CD8-positive, alpha-beta memory T cell (primary cell): ENCODE measurements at places on chromosomes 5 and 9. TPM values are rescaled to one million over a fixed set of nuclear protein-coding genes. Genes with fewer than 3 reads are reported as not detected.
A peak's percentile ranks its signal among the peaks of the same experiment; 100 is the strongest.

GRCh38 chr5:68159224-68159951 is 56.2 kb upstream of the PIK3R1 start:
- no peak for DNase-seq

Gene HACD4
- 4.4 TPM for total RNA-seq

DNA sequence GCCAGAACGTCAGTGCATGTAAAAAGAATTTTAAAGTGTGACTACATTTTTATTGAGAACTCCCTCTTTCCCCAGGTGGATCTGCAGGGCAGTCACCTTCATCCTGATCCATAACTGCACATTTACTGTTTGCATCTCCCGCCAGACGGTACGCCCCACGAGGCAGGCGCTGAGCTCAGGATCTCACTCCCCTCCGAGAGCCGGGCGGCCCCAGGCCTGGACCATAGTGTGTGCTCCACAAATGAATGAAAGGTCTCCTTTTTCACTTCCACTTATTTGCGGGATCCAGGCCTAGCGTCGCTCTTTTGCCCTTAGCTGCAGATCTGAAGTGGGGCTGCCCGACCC is 378 bp downstream of the DROSHA start:
- DNase-seq = no peak

Gene SEMA5A
- not detected for total RNA-seq

DNA sequence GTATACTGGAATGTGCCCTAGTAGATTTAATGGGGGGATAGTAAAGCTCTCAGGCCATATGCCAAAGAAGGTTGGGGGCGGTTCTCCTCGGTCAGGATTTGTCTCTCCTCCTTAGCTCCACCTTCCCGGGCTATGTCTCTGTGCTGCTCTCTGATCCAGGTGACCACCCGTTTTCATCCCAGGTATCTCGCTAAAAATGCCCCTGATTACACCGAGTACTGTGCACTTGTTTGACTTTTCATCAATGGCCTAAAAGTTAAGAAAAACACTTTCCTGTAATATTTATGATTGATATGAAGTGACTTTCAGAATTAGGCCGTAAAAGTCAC is 724 bp downstream of the NDUFS6 start:
- peak; percentile 2 for DNase-seq

- DNase-seq = no peak
Observed at GRCh38 chr5:102700120-102700831, 54.8 kb upstream of the PAM start.

Gene PALM2AKAP2
- not detected for total RNA-seq

- DNase-seq = no peak
Observed at GRCh38 chr9:134889386-134890154, 9.0 kb downstream of the FCN2 start.

- DNase-seq = no peak
Observed at GRCh38 chr9:4661611-4662010, 483 bp upstream of the PLPP6 start.

Gene CDHR2
- 1.1 TPM for total RNA-seq

GRCh38 chr5:6188344-6188743 is 190.0 kb downstream of the MED10 start:
- no peak for DNase-seq

DNA sequence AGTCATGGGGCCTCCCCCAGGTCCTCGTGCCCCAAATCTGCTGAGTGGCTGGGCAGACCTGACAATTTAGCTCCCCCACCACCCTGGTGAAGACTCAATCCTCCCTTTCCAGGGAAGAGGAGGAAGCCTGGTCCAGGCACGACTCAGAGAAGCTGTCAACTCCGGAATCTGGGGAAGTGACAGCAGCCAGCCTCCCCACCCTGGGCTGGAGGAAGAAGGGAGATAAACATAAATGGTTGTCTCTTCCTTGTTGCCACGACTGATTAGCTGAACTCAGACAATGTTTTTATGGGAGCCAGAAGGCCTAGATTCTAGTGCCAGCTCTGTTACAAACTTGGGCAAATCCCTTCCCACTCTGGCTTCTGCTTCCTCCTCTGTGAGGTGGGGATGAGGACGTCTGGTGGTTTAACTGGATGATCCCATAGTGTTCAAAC is 15.4 kb downstream of the CCDC69 start:
- DNase-seq = no peak

GRCh38 chr5:132055808-132056609 is 4.4 kb upstream of the IL3 start:
- DNase-seq = peak; percentile 65

Gene DPM2
- total RNA-seq = 73.8 TPM

Gene SLC25A2
- total RNA-seq = 0.35 TPM

DNA sequence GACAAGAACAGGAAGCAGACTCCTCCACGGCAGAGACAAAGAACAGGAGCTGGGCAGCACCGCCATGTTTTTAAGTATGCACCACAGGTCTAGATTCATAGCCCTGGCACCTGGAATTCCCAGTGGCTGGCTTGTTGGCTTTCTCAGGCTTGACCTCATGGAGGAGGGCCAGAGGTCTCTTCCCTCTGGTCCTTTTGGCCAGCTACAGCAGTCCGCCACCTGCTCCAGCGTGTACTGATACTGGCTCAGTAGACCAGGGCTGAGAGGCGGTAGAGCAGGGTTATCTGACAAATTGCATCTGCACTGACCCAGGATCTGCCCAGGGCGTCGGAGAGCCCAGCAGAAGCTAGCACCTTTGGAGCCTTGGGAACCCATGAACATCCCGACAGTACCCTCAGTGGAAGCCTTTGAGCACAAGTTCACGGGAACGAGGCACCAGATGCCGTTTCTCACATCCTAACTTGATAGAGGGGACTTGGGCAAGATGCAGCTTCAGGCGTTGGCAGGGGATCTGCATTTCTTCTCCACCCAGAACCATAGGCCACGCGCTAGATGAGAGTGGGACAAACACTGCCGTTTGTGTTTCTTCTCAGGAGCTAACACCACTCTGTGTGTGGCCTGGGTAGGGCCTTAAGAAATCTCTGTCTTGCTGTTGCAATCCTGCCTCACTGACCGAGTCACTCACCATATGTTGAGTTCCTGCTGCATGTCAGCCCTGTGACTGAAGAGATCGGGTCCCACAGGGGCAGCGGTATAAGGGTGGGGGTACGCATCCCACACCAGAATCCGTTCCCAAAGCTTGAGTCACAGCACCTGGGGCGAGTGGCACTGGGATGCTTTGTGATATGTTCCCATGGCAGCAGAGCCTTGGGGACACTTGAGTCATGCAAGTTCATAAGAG is 90.3 kb upstream of the OTULINL start:
- DNase-seq = no peak

GRCh38 chr5:57832875-57833274 is 350.3 kb upstream of the ACTBL2 start:
- no peak for DNase-seq

GRCh38 chr9:137454145-137454596 is 5.0 kb downstream of the NSMF start:
- DNase-seq = no peak

GRCh38 chr5:100863739-100864138 is 39.3 kb downstream of the ST8SIA4 start:
- DNase-seq = no peak

DNA sequence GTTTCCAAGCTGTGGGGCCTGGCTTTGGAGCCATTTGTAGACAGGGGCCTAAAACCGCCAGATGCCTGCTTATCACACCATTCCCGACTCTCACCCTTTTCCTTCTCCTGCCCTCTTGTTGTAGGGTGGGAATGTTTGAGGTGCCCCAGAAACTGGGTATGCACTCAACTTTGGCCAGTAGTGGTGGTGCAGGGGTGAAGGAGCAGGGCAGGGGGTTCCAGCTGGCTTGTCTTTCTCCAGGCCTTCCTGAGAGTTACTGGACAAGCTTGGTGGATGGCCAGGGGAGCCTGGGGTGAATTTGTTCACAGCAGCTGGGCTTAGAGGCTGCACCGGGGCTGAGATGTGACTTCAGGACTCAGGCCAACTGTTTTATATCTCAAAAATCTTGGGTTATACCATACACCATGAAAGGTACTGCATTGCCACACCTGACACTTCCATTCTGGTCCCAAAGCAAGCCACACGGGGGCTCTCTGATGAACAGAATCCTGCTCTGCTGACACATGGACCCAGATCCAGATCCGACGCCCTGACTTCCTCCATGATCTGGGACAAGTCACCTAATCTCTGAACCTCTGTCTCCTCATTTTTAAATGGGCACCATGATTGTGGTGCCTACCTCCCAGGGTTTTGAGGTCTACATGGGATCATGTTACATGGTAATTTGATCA is 62.1 kb downstream of the DAB2IP start:
- DNase-seq = no peak

Gene ZBTB5
- 7.9 TPM for total RNA-seq

Gene CTXN3
- not detected for total RNA-seq

Gene FCN2
- not detected for total RNA-seq

GRCh38 chr9:23160952-23161469 is 665.0 kb downstream of the ELAVL2 start:
- no peak for DNase-seq

Gene DNAI1
- not detected for total RNA-seq

- DNase-seq = no peak
Observed at GRCh38 chr5:33939556-33940262, 3.5 kb downstream of the RXFP3 start.

Gene CCNH
- total RNA-seq = 57.5 TPM

GRCh38 chr5:39876146-39876545 is 451.4 kb upstream of the DAB2 start:
- DNase-seq = no peak

Gene TMEM8B
- total RNA-seq = 2.1 TPM

Gene PCDHA9
- not detected for total RNA-seq

DNA sequence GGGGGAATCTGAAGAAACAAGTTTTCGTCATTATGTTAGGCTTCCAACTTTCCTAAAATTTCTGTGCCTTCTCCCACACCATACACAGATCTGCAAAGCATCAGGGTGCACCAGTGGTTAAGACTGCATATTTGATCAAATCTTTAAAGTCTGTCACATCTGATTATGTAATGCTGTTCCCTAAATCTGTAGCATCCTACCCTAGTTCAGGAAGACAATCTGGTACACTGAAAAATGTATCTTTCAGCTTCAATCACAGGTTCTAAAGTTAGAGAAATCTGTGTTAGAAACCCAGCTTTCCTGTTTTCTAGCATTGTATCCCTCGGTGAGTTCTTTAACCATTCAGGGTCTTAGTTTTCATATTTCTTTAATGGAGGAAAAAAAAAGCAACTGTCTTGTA is 3.9 kb downstream of the SSBP2 start:
- DNase-seq = no peak

Gene CCIN
- total RNA-seq = not detected

GRCh38 chr5:113390224-113390623 is 44.6 kb downstream of the TSSK1B start:
- DNase-seq = no peak

- DNase-seq = no peak
Observed at GRCh38 chr9:78830301-78830700, 533.4 kb downstream of the PSAT1 start.

- no peak for DNase-seq
Observed at GRCh38 chr5:55821731-55822512, 29.2 kb upstream of the IL31RA start.

- no peak for DNase-seq
Observed at GRCh38 chr5:33409435-33410170, 31.2 kb upstream of the TARS1 start.

GRCh38 chr5:175508896-175509295 is 30.5 kb downstream of the SFXN1 start:
- no peak for DNase-seq

Gene MAP1B
- 0.13 TPM for total RNA-seq

Gene PCDHB14
- 0.09 TPM for total RNA-seq

Gene PGM5
- not detected for total RNA-seq

Gene FNIP1
- total RNA-seq = 16.0 TPM

DNA sequence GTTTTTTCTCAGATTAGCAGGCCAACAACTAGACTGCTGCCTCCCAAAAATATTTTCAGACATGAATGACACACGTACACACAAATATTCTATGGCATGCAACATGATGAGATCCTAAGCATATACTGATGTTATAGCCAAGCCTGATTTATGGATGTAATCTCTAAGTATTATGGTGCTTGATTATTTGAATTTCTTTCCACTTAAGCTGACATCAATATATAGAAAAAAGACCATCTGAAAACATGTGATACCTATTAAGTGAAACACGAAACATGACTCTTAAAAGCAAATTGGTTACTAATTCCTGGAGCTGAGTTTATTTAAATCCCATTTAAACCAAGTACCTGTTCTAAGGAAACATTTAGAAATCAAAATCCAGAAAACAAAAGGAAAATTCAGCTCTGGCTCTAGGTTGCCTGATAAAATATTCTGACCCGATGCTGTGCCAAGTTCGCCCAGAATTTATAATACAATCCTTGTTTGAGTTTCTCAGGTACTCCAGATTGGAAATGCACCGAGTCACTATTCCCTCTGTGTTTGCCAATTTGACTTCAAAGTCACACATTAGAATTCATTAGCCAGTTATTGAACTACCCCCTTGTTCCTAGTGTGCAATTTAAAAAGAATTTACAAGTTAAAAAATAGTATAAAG is 548.6 kb downstream of the CSNK1G3 start:
- DNase-seq = no peak

Gene GTF2H2C
- 59.7 TPM for total RNA-seq

DNA sequence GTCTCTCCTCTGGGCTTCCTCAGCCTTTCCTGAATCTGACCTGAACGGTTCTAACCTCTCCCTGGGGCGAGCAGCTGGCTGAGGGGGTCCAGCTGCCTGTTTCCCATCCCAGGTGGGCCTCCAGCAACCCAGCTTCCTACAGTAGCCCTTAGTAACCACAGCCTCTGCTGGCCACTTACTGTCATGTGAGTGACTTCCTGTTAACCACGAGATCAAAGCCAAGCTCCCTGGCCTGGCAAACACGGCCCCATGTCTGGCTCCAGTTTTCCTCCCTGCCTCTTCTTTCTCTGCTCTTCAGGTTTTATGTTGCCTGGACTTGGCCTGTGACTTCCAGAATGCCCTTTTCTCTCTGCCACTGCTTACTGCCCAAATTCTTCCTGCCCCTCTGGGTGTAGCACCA is 47.2 kb upstream of the DAB2IP start:
- DNase-seq = no peak

DNA sequence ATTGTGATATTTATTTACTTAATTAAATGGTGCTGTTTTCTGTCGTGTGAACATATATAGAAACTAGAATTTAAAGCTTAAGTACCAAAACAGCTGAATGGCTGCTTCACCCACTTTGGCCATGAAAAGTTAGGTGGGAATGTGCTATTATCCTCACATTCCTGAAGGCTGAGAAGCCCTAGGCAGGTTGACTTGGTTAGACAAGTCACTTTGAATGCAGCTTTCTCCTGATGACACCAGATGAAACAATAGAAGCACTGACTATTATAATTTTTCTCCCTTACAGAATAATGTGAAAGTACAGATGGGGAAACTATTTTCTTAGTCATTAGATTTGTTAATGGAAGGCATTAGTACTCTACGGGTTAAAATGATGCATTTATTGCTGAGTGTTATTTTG is 65.1 kb upstream of the C5orf46 start:
- no peak for DNase-seq

- no peak for DNase-seq
Observed at GRCh38 chr5:119353213-119353612, 2.6 kb upstream of the TNFAIP8 start.

- DNase-seq = peak; percentile 29
Observed at GRCh38 chr9:113580041-113580953, 116.8 kb downstream of the RGS3 start.

GRCh38 chr9:5630081-5630507 is 1.2 kb downstream of the RIC1 start:
- DNase-seq = no peak

- no peak for DNase-seq
Observed at GRCh38 chr5:45279109-45279508, 417.1 kb downstream of the HCN1 start.
